ENCODE measurements at places on chromosomes 2 and 18.

DNA sequence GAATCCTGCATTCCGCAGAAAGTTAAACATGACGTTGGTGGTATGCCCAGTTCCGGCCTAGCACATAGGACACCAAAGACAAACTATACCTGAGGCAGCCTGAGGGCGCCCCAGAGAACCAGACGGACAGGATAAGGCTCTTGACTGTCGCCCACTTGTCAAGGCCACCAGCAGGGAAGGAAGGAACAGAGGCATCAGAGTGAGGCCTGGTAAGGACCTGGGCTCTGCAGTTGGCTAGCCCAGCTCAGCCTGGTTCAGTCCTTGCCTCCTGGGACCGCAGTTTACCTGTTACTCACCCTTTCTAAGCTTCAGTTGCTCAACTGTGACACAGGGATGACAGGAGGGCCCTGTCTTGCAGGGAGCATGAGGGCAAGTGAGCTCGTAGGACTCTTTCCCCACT is 82.1 kb downstream of the ACTR2 start:
- no peak for DNase-seq

DNA sequence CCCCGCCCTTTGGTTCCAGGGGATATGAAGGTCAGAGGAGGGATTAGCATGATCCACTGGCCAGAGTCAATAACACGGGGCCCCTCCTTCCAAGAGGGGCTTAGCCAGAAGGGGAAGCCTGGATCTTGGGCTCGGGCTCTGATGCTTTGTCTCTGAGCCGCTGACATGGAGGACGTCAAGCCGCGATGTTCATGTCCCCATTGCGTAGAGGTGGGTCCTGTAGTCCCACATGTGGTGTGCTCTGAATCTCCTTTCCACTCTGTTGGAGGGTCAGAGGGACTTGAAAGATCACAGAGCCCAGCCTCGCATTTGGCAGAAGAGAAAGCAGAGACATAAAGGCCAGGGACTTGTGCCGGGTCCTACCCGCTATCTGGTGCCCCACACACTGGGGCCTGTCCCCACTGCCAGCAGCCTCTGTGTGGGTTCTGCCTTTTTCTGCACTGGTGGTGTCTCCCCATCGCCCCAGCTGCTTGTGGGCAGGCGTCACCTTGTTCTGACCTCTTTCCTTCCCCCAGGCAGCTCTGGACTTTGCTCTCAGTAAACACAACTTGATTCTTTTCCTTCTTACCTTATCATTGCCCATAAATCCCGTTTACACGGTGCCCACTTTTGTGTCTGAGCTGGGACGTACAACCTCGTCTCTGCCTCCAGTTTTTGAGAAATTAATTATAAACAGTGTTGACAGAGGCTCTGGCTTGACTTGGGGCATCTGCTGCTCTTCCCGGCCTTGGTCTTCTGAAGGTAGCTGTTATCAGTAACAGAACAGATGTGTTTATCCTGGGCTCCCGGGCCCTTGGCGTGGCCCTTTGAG is 48.8 kb downstream of the SH3BP4 start:
- DNase-seq: no peak

DNA sequence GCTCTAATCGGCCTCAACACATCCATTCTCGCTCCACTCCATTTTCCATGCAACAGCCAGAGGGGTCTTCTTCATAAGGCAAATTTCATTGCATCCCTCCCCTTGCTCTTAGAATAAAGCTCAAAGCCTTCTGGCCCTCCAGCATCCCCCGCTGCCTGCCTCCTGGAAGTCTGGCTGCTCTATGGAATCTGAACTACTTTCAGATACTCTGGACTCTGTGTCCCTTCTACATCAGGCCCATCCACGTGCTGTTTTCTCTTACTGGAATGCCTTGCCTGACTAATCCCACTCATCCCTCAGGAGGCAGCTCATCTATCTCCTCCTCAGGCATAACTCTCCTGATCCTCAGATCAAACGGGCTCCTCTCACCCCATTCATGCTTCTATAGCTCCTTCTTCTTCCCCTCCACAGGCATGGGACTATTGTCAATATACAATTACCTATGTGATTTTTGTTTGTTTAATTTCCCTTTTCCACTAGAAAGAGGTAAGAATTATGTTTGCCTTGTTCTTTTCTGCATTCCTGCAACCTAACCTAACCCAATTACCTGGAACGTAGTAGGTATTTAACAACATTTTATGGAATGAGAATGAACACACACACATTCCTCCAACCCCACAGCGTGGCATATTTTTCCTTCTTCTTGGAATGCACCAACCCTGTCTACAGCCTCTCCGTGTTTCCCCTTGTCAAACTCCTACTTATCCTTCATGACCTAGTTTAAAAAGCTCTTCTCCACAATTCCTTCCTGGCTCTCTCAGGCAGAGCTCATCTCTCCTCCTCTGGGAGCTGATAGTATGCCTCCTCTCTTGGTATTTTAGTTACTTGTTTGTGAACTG is 49.5 kb downstream of the LBH start:
- no peak for DNase-seq

DNA sequence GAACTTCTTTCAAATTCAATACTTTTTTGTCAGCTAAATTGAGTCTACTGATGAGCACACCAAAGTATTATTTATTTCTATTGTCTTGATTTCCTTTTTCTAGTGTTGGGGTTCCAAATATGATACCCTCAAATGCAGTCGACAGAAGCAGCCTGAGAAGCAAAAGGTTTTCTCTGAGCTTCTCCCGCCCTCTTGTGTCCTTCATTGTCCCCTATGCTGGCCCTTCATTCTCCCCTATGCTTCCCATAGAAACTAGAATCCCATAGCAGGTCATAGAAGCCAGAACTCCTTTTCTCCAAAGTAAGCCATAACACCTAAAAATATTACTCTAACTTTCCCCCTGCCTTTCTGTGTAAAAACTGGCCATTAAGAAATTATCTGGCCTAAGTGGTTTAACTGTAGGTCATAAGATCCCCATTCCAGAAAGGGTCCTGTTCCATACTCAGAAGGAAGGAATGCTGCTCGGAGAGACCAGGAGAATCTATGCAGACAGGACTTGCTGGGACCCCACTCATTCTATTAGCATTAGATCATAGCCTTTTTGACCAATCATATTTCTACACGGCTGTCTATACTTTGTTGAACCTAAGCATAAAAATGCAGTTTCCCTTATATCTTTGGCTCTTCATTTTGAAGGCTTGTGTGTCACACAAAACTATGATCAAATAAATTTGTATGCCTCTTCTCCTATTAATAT is 764.6 kb upstream of the PKDCC start:
- no peak for DNase-seq

DNA sequence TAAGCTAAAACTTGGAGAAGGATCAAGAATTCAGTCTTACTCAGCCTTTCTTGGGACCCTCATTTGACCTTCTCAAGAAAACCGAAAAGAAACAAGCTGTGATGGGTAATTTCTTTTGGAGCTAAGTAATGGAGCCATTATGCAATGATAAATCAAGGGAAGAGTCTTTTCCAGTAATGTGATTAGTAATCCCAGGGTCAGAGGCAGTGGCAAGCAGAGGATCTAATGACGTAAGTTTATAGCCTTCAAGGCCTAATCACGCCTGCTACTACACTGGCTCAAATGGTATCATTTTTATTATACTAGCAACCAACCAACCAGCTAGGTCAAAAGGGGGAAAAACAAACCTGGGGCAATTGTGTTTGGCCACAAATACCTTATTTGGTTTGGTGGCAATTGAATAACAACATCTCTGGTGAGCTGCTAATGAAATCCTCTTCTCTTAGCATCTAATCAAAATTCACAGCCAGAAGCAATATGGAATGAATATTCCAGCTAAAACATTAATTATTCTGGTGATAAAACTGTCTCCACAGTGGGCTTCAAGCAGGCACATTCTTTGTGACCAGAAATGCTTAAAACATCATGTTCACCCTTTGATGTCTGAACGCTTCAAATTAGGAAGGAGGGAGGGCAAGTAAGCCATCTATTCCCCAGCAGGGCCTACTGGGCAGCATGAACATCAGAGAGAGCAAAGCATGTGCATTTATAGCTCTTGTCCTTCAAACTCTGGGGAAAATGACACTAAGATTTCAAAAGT is 114.9 kb upstream of the SULT1C3 start:
- no peak for DNase-seq

- DNase-seq: no peak
Measured at GRCh38 chr2:191246820-191247380, 1.7 kb downstream of the MYO1B start.

- no peak for DNase-seq
Measured at GRCh38 chr18:10100941-10101701, 187.3 kb downstream of the VAPA start.

Measured in GM06990 (cell line).